Chondrocyte (in vitro differentiated cells): ENCODE measurements at places on chromosomes 16 and 17.

- DNase-seq, result no peak
Measured at GRCh38 chr17:15413101-15413771, 54.2 kb downstream of the CDRT4 start.

DNA sequence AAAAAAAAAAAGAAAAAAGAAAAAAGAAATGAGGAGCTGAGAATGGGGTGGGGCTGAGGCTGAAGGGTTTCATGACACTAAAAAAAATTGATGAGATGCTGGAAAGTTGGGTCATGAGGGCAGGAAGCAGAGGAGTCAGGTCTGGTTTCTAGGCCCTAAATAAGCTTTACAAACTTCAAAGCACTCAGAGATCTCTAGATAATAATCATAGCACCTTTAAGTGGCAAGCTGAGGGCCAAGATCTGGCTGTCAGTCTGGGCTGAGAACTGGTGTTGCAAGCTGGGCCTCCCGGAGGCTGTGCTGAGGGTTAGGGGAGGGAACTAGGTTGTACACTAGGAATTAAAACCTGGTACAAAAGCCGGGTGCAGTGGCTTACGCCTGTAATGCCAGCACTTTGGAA is 6.4 kb downstream of the ZNF764 start:
- DNase-seq, result no peak

GRCh38 chr16:22897184-22897583 is 83.2 kb downstream of the HS3ST2 start:
- no peak for DNase-seq

GRCh38 chr16:27690608-27691007 is 140.7 kb downstream of the KATNIP start:
- DNase-seq, result no peak

DNA sequence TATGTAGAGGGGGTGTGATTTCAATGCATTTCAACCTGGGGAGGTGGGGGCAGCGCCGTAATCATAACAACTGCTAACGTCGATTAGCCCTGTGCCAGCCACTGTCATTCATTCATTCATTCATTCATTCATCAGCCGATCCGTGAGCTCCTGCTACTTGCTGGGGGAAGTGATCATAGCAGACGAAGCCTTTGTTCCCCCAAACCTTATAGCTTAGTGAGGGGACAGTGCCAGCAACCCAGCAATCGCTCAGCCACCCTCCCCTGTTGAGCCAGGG is 106.5 kb upstream of the GSE1 start:
- DNase-seq, result no peak

- DNase-seq, result peak; percentile 87
Measured at GRCh38 chr17:61411261-61412142, 11.9 kb downstream of the TBX2 start.

DNA sequence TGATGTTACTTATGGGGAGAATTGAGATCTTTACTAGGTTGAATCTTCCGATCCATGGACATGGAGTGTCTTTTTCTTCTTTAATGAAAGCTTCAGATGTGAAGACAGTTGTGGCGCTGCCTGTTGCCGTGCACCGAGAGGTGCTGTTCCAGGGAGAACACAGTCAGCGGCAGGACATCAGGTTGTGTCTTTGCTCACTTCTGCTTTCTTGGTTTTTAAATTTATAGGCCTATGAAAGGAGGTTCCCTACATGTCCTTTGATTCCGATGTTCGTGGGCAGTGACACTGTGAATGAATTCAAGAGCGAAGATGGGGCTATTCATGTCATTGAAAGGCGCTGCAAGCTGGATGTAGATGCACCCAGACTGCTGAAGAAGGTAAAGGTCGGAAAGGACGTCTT is 49.8 kb downstream of the SEC14L1 start:
- no peak for DNase-seq

DNA sequence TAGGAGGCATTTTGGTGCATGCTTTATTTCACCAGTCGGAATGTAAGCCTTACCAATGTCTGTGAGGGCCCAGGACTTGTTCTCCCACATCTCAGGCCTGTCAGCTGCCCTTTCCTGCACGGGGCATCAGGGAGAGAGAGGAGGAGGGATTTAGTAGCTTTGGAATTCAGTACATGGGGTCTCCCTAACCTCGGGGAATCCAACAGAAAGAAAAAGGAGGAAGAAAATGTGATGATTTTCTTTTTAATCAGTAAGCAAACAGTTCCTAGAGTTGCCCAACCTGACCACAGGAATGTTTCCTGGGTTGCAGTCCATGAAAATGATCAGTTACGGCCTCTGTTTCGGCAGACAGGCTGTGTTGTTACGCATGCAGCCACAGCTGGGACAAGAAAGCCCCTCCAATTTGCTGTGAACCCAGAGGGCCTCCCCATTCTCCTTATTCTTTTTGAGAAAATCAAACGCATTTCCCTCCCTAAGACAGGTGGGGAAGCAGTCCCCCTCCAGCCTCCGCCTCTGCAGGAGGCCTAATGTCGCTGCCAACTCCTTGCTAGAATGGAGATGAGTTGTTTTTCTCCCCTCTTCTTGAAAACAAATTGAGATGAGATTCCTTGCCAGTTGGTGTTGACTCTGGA is 53.1 kb upstream of the TANGO6 start:
- no peak for DNase-seq

GRCh38 chr16:27852681-27853080 is 210.8 kb downstream of the GSG1L start:
- peak; percentile 69 for DNase-seq

- peak; percentile 82 for DNase-seq
Measured at GRCh38 chr16:89037261-89038152, 56.1 kb upstream of the ACSF3 start.

- no peak for DNase-seq
Measured at GRCh38 chr16:68752602-68753001, 15.5 kb downstream of the CDH1 start.

GRCh38 chr16:50505714-50506542 is 42.3 kb upstream of the NKD1 start:
- no peak for DNase-seq

DNA sequence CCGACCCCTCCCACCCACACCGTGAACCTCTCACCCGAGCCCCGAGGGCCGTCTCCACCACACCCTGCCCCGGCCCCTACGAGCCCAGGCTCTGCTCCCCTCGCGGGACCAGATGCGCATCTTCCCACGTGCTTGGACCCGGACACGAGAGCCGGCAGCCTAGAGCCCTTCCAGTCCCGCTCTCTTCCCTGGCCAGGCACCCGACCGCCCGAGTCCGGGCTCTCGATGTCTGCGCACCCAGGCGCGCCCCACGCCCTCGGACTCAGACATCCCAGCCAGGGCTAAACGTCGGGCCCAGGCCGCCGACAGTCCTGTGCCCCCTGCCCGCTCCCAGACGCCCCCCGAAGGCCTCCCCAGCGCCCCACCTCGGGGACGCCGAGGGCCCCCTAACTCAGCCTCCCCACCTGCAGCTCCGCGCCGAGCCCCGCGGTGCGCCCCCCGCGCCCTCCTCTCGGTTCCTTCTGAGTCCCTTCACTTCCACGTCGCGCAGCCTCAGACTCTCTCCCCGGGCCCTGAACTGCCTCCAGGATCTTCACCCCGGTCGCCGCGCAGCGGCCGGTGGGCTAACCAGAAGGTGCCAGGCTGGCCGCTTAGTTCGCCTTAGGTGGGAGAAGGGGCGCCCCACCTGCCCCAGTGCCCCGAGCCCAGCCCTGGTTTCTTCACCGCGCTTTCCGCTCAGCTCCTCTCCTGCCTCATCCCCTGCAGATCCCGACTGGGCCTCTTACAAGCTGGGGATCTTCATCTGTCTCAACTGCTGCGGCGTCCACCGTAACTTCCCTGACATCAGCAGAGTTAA is 688 bp downstream of the ADAP2 start:
- DNase-seq, result peak; percentile 88

DNA sequence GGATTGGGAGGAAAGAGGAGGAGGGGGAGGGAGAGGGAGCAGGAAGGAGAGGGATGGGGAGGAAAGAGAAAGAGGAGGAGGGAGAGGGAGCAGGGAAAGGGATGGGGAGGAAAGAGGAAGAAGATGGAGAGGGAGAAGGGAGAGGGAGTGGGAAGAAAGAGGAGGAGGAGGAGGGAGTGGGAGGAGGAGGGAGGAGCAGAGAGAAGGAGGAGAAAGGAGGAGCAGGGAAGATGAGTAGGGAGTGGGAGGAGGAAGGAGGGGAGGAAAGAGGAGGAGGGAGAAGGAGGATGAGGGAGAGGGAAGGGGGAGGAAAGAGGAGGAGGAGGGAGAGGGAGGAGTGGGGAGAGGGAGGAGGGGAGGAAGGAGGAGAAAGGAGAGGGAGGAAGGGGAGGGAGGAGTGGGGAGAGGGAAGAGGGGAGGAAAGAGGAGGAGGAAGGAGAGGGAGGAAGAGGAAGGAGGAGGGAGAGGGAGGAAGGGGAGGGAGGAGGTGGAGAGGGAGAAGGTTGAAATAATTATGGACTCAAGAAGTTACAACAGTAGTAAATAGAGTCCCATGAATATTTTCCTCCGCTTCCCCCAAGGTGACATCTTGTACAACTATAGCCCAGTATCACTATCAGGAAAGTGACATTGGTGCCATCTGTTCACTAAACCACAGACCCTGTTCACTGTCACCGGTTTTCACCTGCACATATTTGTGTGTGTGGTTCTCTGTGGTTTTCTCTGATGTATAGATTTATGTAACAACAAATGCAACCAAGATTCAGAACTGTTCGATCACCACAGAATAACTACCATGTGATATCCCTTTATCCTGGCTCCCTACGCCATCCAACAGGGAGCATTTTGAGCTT is 325.3 kb upstream of the EEF2KMT start:
- DNase-seq, result no peak

GRCh38 chr17:46818316-46818928 is at the start of gene WNT3:
TSS of gene WNT3 (minus strand) at chr17:46818692. CDS start at chr17:46818597, 95 bp downstream.
- DNase-seq, result no peak

- DNase-seq, result no peak
Measured at GRCh38 chr17:72506773-72507172, 386.0 kb downstream of the SOX9 start.

DNA sequence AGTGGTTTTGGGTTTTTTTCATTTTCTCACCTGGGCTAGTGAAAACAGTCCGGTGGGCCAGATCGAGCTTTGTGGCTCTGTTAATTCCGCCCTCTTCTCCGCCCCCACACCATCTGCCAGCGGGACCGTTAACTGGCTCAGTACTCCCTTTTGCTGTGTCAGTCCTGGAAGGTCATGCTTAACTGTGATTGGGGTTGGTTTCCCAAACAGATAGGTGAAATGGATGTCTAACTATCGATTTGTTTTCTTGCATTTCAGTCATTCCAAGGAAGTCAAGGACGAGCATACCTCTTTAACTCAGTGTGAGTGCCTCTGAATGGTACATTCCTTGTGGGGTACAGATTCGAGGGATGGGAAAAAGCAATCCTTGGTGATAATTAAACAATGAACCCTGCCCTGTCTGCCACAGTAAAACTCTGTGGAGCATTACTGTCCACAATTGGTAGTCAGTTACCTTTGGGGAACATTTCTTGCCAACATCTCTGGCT is 56.7 kb downstream of the YPEL2 start:
- DNase-seq, result no peak

GRCh38 chr16:49528060-49528865 is 154.7 kb downstream of the C16orf78 start:
- DNase-seq, result no peak
